ENCODE measurements at places on chromosomes 3 and 15.

- no peak for DNase-seq
Measured at GRCh38 chr3:101902041-101902440, 52.7 kb downstream of the NFKBIZ start.

DNA sequence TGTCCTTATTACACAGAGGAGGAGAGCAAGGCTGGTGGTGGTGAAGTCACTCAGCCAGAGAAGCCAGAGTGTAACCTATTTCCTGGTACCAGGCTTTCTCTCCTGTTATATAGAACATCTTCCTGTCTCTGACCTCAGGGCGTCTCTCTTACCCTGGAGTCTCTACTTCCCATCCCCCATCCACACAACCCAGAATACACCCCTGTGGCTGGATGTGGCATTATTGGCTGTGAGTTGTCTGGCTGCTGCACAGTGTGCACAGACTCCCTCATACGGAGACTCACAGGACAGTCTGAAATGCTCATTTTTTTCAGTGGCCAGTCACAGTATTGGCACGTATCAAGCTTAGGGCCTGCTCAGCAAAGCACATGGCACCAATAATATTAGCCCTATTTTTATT, 8.6 kb downstream of the PODXL2 start:
- DNase-seq: no peak

- no peak for DNase-seq
Measured at GRCh38 chr3:127792541-127793292, 29.6 kb downstream of the MGLL start.

DNA sequence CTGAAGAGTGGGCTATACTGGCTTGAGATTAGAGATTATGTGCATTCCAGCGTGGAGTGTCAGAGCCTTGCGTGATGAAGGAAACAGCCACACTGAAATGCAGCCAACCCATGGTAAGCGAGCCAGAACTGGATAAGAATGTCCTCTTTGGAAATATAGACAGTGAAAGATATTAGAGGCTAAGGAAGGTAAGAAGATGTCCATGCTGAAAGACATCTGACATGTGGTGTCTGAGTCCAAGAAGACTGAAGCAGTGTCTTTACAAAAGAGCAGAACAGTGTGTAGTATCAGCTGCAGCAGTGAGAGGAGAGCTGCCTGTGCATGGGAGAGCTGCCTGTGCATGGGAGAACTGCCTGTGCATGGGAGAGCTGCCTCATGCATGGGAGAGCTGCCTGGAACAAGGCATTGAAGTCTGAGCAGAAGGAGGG, 672.2 kb downstream of the DIPK2A start:
- peak; percentile 78 for DNase-seq

GRCh38 chr3:152474585-152474984, 205.9 kb downstream of the MBNL1 start:
- peak; percentile 76 for DNase-seq

GRCh38 chr3:117285737-117286136, 576.2 kb downstream of the TUSC7 start:
- peak; percentile 58 for DNase-seq

GRCh38 chr3:107574650-107575049, 51.9 kb downstream of the BBX start:
- DNase-seq: peak; percentile 77

DNA sequence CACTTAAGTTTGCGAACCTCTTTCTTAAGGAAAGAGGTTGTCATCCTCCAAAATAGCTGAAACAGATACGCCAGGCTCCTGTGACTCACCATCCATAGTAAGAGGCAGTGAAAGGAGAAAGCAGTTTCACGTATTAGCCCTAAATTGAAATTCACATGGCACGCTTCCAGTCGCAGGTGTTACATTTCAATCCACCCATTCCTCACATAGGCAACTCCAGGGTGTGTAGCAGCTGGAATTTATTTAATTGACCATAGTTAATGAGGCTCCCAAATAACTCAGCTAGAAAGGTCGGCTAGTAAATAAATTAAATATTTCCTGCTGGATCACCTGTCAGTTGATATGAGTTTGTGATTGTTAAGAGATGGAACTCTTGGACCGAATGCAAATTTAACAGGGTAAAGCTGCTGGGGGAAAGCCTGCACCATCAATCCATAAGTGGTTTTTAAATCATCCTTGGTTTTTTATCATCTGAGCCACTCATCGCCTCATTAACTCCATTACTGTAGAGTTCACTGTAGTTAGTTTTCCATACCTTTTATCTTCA, 19.6 kb downstream of the NSUN3 start:
- no peak for DNase-seq

GRCh38 chr3:49032646-49033304, 3.6 kb upstream of the IMPDH2 start:
- no peak for DNase-seq

DNA sequence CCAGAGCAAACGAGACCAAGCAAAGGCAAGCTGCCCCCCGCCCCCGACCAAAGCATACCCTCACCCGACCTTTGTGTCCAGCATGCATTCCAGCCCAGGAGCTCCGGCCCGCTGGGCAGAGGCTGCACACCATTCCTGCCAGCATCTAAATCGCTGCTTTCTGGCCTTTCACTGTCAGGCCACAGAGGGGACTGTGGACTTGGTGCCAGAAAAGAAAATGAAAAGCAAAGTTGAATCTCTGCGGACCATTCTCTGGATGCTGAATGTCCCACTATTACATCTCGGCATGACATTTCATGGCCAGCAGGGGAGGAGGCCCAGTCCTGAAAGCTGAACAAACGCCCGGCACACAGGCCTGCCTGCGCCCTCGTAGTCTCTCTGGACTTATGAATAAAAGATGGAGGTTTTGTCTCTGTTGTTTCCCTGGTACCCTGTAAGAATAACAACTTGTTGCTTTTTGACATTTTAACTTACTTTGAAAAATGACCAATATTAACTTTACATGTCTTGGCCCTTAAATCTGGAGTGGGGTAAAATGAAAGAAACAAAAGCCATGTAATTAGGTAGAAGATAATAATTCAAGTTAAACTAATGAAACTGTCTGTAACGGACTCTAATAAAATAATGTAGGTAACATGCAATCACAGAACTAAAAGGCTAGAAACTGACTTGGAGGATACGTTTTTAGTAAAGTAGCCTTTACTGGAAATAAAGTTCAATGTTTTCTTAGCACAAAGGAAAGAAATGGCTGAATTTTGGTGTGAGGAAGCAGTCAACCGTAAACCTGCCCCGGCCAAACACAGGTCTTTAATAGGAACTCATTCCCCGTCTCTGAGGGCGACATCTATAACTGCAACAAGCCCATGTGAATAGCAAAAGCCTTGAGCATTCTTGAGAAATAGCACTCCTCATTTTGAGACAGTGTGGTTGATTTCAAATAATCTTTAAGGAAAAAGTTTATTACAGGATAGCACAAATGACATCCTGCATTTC, 12.7 kb downstream of the IL17RD start:
- DNase-seq: peak; percentile 52

GRCh38 chr15:69061414-69061842, 46.9 kb downstream of the NOX5 start:
- DNase-seq: no peak

- peak; percentile 3 for DNase-seq
Measured at GRCh38 chr15:37109872-37110572, 9.7 kb upstream of the MEIS2 start.

GRCh38 chr15:81291916-81292522, 31.9 kb downstream of the STARD5 start:
- no peak for DNase-seq

DNA sequence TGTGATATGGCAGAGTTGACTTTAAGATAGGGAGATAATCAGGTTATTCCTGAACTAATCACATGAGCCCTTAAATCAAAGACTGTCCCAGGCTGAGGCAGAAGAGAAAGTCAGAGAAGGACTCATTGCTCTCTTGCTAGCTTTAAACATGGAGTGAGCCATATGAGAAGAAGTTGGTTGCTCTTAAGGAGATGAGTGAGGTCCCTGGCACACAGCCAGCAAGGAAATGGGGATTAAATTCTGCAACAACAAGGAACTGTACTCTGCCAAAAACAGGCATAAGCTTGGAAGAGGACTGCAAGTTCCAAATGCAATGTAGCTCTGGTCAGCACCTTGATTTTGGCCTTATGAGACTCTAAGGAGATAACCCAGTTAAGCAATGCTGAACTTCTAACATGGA, 457.0 kb downstream of the PLOD2 start:
- no peak for DNase-seq

- no peak for DNase-seq
Measured at GRCh38 chr15:62491642-62492041, 326.6 kb upstream of the C2CD4B start.

- no peak for DNase-seq
Measured at GRCh38 chr15:36709653-36710052, 130.2 kb downstream of the CDIN1 start.

DNA sequence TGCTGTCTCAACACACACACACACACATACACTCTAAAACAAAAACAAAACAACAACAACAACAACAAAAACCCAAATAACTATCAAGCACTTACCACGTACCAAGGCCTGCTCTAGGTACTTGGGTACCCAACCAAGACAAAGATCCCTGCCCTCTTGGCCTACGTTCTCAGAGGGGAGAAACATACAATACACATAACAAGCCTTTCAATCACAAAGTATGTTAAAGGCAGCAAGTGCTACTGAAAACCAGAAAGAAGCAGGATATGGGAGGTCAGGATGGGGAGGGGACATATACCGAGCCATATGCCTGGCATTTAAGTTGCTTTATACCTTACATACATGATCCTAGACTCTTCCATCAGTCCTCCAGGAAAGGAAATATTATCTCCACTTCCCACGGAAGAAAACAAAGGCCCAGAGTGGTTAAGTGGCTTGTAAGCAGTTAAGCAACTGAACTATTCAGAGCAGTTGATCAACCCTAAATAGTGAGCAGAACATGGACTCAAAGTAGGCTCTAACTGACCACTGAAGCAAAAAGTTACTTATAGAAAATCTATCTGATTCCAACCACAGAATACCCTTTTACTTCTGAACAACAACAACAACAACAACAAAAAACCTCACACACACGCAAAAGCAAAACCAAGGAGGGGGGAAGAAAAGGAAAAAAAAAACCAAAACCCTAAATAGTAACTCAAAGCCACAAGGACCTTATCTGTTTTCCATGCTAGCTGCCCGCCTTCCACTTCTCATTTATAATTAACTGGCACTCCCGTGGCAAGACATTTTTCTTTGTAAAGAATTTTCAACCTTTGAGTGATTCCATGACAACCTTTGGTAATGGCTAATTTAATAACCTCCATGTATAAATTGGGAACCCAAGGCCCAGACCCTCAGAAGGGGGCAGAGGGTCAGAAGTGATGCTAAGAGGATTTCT, 21.0 kb downstream of the PRICKLE2 start:
- DNase-seq: no peak

- DNase-seq: no peak
Measured at GRCh38 chr3:184737063-184737462, 25.2 kb upstream of the MAGEF1 start.

DNA sequence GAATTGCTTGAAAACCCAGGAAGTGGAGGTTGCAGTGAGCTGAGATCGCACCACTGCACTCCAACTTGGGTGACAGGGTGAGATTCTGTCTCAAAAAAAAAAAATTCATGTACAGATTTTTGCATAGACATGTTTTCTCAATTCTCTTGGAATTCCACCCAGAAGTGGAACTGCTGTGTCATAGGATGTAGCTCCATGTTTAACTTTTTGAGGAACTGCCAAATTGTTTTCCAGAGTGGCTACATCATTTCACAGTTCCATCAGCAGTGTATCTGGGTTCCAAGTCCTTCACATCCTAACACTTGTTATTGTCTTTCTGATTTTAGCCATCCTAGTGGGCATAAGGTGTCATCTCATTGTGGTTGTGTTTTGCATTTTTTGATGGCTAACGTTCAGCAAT, 9.9 kb downstream of the CAPN7 start:
- DNase-seq: no peak

DNA sequence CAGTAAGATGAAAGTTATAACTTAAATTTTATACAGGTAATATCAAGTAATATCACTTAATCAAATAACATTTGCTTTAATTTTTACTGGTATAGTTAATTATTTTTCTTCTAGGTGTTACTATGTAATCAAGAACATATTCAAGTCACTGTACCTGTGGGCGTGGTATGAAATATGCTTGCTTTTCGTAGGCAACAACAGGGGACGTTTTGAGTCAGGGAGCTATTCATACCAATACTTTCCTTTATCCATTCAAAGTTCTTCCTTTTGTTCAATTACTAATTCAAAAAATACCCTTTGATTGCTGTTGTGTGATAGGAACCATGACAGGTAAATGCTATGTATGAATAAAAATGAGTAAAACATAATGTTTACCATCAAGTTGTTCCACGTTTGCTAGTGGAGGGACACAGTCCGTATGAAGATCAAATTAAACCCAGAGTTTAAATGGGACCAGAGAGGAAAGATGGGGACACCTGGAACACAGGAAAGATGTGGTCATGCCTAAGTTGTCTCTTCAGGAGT, 654.0 kb upstream of the KCNMB2 start:
- DNase-seq: no peak

DNA sequence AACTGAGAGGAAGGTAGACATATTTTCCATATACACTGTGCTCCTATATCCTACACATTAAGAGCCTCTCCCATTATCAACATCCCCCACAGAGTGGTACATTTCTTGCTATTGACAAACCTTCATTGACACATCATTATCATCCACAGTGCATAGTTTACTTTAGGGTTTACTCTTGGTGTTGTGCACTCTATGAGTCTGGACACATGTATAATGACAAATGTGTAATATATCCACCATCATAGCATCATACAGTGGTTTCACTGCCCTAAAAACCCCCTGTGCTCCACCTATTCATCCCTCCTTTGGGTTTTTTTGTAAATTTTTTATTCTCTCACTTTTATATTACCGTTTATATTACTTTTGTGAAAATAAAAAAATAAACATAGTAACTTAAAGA, 22.2 kb upstream of the CLDN18 start:
- DNase-seq: no peak

- no peak for DNase-seq
Measured at GRCh38 chr3:47385007-47385406, 4.2 kb downstream of the PTPN23 start.

GRCh38 chr3:107882261-107882660, 208.6 kb downstream of the CD47 start:
- DNase-seq: no peak

DNA sequence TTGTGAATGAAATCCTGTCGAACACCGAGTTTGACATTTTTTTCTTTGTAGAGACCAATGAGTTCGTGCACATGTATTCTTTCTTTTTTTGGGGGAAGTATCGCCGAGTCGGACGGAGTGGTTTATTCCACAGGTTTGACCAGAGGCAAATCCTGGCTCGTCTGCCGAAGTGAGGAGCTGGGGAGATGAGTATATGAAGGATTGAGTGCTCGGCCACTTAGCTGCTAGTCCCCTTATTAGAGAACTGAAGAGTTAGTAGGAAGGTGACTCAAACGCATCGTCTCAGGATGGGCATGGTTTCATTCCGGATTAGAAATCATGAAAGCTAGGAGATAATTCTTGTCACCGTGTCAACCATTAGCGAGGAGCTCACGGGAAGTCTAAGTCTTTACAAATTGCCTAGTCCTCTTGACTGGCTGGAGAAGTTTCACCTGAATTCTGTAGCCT, 154.7 kb upstream of the GOLIM4 start:
- DNase-seq: no peak

GRCh38 chr3:120064641-120065040, 29.6 kb downstream of the GSK3B start:
- no peak for DNase-seq
